GM23248 (cell line): ENCODE measurements at places on chromosomes 1 and 21.
A peak's percentile ranks its signal among the peaks of the same experiment; 100 is the strongest.

GRCh38 chr21:45433911-45434644, 29.1 kb downstream of the COL18A1 start:
- DNase-seq: peak; percentile 10

DNA sequence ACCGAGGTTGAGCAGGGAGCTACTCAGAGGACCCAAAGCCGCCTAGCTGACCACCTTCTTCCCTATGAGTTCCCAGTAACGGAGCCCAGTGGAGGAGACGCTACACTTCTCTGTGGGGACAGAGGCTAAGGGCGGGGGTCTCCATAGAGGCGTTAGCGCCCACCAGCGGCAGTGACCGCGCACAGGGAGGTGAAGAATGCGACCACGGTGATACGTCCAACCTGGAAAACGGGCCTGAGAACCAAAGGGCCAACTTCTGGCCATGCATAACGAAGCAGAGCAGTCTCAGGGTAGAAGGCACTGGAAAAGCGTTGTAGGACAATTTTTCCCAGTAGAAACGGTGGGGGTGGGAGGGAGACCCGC, 400 bp upstream of the COG2 start:
- DNase-seq: no peak

- DNase-seq: peak; percentile 48
Measured at GRCh38 chr1:206735553-206736031, 35.0 kb upstream of the IL19 start.

DNA sequence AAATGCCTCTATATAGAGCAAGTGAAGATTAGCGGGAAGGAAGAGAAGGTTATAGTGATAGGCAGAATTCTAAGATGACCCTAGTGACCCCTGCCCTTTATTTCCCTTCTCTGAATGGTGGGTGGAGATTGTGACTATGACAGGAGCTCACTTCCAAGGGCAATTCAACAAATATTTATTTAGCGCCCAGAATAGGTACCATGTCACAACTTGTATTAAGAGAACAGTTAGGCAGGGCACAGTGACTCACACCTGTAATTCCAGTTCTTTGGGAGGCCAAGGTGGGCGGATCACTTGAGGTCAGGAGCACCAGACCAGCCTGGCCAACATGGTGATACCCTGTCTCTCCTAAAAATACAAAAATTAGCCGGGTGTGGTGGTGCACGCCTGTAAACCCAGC, 236.0 kb upstream of the POGK start:
- DNase-seq: no peak

DNA sequence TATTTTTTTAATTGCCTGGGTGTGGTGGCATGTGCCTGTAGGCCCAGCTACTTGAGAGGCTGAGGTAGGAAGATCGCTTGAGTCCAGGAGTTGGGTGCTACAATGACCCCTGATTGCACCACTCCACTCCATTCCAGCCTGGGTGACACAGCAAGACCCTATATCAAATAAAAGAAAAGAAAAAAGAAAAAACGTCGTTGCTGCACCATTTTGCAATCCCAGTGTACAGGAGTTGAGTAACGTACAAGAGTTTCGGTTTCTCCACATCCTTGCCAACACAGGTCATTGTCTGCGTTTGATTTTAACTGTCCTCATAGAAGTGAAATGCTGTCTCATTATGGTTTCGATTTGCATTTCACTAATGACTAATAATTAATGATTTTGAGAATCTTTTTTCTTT, 7.9 kb downstream of the ZNF684 start:
- DNase-seq: no peak
